Endothelial cell of umbilical vein (primary cell): ENCODE measurements at places on chromosomes 3 and 15. TPM values are rescaled to one million over a fixed set of nuclear protein-coding genes. Genes with fewer than 3 reads are reported as not detected.

GRCh38 chr15:84647726-84648125 lies 6.4 kb downstream of the WDR73 start:
- DNase-seq = no peak

GRCh38 chr3:113295463-113295862 lies 84.1 kb downstream of the BOC start:
- no peak for DNase-seq

- DNase-seq = no peak
These were observed 693.0 kb upstream of the CADM2 start for GRCh38 chr3:84265768-84266167.

DNA sequence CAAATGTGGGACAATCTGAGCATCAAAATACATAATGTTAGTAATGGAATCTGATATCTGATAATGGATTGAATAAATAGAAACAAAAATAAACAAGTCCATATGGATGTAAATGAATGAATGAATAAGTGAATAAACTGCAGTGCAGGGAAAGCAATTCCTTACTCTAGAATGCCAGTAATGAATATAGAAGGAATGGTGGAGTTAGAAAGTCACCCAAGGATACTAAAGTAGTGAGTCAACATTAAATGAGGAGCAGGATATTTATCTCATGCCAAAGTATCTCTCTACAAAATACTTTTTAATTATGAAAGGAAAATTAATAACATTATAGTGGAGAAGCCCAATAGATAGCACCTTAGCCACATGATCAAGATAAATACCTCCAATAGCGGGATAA lies 300.3 kb downstream of the FEZF2 start:
- DNase-seq = no peak

- DNase-seq = peak; percentile 35
These were observed 13.6 kb upstream of the LACTB start for GRCh38 chr15:63107895-63108546.

DNA sequence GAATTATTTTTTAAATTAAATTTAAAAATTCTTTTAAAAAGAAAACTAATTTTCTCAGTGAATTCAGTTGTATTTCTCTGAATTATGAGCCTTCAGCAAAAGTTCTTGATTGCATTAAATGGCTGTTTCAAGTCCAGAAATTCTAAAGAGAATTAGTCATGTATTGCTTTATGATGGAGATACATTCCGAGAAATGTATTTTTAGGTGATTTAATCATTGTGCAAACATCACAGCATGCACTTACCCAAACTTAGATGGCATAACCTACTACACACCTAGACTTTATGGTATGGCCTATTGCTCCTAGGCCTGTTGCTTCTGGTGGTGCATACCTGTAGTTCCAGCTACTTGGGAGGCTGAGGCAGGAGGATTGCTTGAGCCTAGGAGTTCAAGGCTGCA lies 44.3 kb upstream of the GCNT3 start:
- DNase-seq = no peak

DNA sequence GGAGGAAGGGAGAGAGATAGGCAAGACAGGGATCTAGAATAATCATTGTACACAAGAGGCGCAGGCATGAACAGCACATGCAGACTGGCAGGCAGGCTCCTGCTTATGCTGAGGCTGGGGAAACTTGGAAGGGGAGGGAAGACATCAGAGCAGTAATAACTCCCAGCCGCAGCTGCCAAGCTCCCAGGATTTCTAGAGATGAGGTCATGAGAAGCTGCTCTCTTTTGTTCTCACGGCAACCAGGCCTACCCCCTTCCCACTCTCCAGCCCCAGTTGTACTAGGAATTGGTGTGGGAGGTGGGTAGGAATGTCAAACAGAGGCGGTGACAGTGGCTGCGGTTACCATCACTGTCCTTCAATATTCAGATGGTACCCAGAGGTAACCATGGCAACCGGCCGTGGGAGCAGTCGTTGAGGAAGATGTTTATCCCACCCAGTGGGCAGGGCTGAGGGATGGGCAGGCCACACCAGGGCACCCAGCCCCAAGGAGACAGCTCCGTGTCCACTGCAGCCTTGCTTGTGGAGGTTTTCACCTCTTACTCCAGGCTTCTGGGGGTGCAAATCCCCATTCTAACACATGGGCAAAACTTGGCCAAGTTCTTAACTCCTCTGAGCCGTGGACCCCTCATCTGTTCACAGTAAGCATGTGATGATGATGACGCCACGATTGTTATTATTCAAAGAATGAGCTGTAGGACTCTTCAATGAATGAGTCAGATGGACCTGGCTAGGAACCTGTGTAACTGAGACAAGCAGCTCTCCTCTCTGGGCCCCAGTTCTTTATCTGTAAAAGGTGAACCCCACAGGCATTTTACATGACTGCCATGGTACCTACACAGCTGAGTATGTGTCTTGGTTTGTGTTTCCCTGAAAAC lies 360.8 kb upstream of the PROK2 start:
- no peak for DNase-seq

DNA sequence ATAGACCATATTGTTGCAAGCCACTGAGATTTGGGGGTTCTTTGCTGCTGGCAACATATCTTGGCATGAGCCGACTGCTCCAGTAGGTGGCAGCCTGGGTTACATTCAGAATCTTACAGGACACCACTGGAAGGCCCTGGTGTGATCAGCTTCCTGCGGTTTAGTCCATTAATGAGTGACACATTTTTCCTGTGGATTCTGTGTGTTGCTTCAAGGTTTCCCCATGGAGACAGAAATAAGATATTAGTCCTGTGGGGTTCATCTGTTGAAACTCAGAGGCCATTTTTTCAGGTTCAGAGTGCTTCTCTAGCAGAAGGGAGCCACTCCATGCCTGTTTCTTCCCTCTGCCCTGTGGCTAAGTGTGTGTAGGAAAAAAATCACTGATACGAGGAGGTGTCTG lies 116.2 kb downstream of the MFSD1 start:
- DNase-seq = peak; percentile 83

GRCh38 chr3:120404876-120405275 lies 45.9 kb downstream of the FSTL1 start:
- no peak for DNase-seq

- DNase-seq = no peak
These were observed 227.7 kb upstream of the TOPAZ1 start for GRCh38 chr3:44013967-44014366.

GRCh38 chr3:157310329-157311052 lies 126.2 kb upstream of the PTX3 start:
- DNase-seq = no peak

DNA sequence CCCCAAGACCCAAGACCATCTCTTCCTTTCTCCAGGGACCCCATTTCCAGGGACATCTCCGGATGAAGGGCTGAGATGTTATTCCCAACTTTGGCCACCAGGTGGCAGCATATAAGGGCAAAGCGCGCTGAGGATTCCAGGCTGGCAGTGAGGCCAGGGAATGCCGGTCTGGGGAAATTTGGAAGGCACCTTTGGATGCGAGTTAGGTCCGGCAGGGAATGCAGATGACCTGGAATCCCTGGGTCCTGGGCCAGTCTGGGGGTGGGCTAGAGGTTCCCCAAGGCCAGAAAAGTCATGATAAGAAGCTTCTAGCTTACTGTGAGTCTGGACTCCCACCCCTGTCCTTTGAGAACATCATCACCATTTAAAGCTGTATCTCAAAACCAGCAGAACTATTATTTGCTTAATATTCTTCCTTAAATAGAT lies 1.6 kb upstream of the CHST13 start:
- peak; percentile 43 for DNase-seq

DNA sequence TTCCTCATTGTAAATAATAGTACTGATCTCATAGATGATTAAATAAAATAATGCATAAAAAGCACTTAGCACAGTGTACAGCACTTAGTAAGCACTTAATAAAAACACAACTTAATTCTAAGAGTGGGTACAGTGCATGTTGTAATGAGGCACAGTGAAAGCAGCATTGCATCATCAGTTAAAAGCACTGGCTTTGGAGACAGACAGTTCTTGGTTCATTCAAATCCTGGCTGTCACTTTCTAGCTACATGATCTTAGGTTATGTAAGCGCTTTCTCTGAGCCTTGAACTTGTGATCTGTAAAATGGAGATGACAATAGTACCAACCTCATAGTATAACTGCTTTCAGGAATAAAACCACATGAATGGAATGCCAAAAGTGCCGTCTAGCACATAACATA lies 151.5 kb downstream of the DPH6 start:
- no peak for DNase-seq

DNA sequence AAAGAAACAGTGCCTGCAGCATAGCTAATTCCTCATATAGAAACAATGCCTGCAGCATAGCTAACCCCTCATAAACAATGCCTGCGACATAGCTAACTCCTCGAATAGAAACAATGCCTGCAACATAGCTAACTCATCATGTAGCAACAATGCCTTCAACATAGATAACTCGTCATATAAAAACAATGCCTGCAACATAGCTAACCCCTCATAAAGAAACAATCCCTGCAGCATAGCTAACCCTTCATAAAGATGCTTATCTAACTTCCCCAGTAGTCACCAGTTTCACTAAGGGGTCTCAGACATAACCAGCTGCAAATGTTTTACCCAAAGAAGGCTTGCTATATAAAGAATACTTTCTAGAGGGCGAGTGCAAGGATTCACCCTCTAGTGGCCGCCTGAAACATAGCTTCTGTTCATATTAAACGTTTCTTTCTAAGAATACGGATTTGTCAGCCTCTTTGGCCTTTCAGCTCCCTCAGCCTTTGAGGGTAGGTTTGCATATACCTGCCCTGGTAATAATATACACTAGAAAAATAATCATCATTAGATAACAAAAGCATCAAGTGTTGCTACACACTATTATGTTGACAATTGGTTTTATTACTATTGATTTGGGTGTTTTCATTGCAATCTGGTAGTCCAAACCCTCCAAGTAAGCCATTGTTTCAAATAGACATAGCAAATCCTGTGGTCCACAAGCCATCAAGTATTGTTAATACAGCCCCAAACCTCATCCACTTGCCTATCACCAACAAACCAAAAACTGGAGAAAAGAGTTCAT lies 44.4 kb upstream of the FAN1 start:
- DNase-seq = peak; percentile 62

DNA sequence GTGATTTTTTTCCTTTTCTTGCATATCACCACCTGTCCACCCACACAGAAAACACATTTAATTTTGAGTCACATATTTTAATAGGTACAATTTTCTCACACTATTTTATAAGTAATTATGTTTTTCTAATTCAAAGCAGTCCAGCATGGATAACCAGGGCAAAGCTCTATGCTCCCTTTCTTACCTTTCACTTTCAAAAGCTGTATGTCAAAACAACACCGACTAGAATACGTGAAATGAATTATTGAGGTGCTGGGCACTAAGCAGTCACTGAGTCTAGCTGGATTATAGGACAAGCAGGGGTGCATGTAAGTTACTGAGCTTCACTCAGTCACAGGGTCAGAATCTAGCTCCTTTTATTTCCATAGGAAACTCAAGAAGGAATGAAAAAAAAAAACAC lies 60.6 kb downstream of the LSAMP start:
- no peak for DNase-seq

The GREM1 gene
- 0.44 TPM in 1 of 2 replicates, not detected in the other for total RNA-seq

The LMOD3 gene
- total RNA-seq = not detected in 2 replicates

The COL6A6 gene
- total RNA-seq = not detected in 2 replicates

The FRMD5 gene
- 16.7 and 18.2 TPM in 2 replicates for total RNA-seq

The ADGRG7 gene
- not detected in 2 replicates for total RNA-seq

The MUSTN1 gene
- 0.62 and 2.2 TPM in 2 replicates for total RNA-seq

The GPR149 gene
- not detected in 2 replicates for total RNA-seq
